GM23338 (cell line): ENCODE measurements at places on chromosomes 7 and 10. TPM values are rescaled to one million over a fixed set of nuclear protein-coding genes. Genes with fewer than 3 reads are reported as not detected.

The ZFAND4 gene
- 6.6 and 7.4 TPM in 2 replicates for polyA plus RNA-seq

The KLF14 gene
- not detected in 2 replicates for polyA plus RNA-seq

The ASZ1 gene
- polyA plus RNA-seq, result not detected in 2 replicates

The ACBD7 gene
- 1.2 and 2.8 TPM in 2 replicates for polyA plus RNA-seq

The THSD7A gene
- polyA plus RNA-seq, result 1.1 and 2.1 TPM in 2 replicates

The HYCC1 gene
- 42.4 and 55.4 TPM in 2 replicates for polyA plus RNA-seq

The CHST3 gene
- 0.94 and 1.1 TPM in 2 replicates for polyA plus RNA-seq

The JMJD1C gene
- 272 and 333 TPM in 2 replicates for polyA plus RNA-seq

The ATOH7 gene
- polyA plus RNA-seq, result 0.23 TPM in 1 of 2 replicates, not detected in the other

The OR2A5 gene
- polyA plus RNA-seq, result not detected in 2 replicates

The NXPH1 gene
- polyA plus RNA-seq, result 0.45 and 0.77 TPM in 2 replicates

The VAX1 gene
- polyA plus RNA-seq, result not detected in 2 replicates

The ADCK2 gene
- 4.7 and 5.0 TPM in 2 replicates for polyA plus RNA-seq

The UTF1 gene
- 51.4 and 55.7 TPM in 2 replicates for polyA plus RNA-seq

The ADAM22 gene
- polyA plus RNA-seq, result 2.7 and 2.8 TPM in 2 replicates

The CC2D2B gene
- polyA plus RNA-seq, result 0.80 and 0.92 TPM in 2 replicates
